ENCODE measurements at places on chromosomes 13 and 19.

DNA sequence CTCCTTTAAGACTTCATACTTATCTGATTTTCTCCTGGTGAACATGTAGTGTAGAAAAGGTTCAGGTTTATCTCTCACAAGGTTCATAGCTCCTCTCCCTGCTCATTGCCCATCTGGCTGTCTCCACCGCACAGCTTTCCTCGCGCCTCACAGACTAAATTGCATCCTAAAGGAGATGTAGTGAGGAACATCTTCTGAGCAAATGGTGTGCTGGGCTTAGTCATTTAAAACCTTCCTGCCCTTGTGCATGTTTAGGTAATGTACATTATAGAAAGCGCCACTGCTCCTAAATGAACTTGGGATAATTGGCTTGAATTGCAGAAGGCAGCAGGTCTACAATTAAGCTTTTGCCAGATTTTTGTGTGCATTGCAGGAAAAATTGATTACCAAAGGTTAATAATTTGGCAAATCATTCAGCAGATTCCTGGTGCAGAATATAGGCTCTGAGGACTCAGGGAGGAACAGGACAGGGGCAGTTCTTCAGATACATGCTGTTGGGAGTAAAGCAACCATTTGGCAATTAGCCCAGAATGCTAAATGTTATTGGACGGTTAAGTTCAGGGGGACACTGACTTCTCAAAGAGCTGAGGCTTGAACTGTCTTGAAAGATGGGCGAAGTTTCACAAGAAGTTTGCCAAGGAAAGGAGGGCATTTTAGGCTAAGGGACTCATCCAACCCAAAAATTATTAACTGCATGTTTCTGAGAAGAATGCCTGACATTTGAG, 108.4 kb upstream of the CLDN10 start:
- DNase-seq = no peak

DNA sequence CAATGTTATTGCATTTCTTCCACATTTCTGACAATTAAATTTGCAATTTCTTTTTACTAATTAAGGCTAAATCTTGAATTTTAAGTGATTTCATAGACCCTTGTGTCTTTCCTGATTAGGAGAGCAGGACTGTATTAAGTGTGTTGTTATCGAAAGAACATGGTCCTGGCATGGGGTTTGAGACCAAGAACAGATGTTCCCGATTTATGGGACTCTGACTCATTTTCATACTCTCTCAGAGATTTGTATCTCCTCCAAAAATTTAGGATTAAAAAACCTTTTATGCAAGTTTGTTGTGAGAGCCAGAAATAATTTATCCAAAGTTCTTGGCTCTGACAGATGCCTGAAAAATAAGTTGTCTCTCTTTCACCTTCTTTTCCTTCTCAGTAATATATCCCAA, 589.3 kb upstream of the ARGLU1 start:
- no peak for DNase-seq

GRCh38 chr13:42968906-42969305, 23.1 kb downstream of the EPSTI1 start:
- DNase-seq = no peak

GRCh38 chr13:96527497-96527896, 437.6 kb downstream of the HS6ST3 start:
- no peak for DNase-seq

DNA sequence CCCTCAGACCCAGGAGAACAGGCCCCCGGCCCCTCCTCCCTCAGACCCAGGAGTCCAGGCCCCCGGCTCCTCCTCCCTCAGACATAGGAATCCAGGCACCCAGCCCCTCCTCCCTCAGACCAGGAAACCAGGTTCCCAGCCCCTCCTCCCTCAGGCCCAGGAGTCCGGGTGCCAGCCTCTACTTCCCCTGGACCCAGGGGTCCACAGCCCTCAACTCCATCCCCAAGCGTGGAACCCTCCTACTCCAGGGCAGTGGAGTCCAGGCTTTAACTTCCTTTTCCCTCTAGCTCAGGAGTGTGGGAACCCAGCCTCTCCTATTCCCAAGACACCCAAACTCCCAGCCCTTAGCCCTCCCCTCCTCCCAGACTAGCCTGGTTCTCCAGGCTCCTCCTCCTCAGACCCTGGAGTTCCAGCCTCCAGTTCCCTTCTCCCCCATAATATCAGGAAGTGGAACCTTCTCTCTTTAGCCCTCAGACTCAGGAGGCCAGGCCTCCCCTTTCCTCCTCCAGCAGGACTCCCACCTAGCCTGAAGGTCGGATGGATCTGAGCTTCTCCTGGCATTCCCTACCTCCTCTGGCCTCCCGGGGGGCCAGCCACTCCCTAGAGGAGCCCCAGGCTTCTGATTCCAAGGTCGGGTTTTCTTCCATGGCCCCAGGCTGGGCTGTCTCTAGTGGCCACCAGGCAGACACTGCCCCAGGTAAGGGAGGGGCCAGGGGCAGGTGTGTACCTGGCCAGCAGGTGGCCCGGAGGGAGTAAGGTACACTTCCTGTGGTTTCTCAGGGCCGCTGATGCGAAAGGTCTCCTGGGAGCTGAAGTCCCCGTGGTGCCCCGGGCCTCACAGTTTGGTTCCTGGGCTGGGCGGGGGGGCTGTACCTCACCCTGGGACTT, at the start of gene TMC4:
Gene TMC4, minus strand, starts transcription at position 690 of the 888 bp plus-strand sequence. Its CDS starts 43 bp downstream, at position 647.
- peak; percentile 19 for DNase-seq

- DNase-seq = no peak
Measured at GRCh38 chr19:47479701-47480503, 4.1 kb downstream of the KPTN start.

- peak; percentile 68 for DNase-seq
Measured at GRCh38 chr13:31903111-31903815, 128.3 kb upstream of the FRY start.

DNA sequence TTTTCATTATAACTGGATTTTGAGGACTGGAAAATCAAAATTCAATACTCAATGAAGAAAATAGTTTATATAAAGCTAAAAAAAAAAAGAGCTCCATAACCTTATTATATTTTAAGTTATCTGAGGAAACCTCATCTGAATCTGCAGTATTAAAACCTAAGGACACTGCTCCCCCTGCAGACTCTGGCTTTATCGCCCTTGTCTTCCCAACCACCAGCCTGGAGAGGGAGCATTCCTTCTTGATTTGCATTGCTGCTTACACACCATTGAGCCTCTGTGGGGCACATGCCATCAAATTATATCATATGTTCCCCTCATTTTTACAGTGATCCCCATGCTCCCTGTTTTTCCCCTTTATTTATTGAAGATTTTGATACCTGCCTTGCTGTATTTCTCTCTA, 871.4 kb upstream of the GPC6 start:
- DNase-seq = peak; percentile 42

GRCh38 chr19:1106841-1107660, 3.3 kb downstream of the GPX4 start:
- peak; percentile 60 for DNase-seq

DNA sequence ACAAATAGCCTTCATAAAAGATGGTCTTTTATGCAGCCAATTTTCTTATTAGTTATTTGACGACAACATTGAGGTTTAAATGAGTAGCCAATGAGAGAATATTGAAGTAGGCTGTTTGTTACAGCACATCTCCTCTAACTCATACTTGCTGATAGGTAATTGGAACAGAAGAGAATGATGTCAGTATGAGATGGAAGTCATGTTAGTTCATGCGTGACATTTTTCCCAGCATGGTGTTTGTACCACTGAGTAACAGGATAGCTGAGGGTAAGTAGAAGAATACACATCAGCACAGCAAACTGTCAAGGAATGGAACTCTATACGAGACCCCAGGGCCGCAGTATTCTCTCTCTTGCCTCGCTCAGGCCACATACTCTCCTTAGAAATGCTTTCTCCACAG, 37.2 kb downstream of the COL4A2 start:
- DNase-seq = no peak

DNA sequence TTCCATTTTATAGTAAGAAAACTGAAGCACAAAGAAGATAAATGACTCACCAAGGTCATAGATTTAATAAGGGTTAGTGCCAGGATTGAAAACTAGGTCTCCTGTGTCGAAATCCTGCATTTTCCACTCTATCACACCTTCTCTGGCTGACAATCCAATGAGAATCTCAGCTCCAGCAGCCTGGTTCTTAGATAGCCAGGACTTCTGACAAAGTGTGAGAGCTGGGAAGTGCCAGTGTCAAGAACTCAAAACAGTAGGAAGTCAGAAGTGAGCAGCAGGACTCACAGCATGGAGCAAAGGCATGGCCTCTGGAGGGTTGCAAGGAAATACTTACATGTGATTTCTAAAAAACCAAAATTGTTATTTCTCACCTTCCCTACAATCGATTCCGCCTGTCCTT, 24.3 kb downstream of the KCTD12 start:
- no peak for DNase-seq

Data from MV-4-11 (cell line).